ENCODE measurements at places on chromosomes 6 and 20.

GRCh38 chr6:110589865-110590513 is 113.6 kb upstream of the SLC22A16 start:
- H3K27me3 ChIP-seq: no peaks in the 10 kb centered on the region
- peaks cover 2% of the 10 kb centered on the region for H3K36me3 ChIP-seq

DNA sequence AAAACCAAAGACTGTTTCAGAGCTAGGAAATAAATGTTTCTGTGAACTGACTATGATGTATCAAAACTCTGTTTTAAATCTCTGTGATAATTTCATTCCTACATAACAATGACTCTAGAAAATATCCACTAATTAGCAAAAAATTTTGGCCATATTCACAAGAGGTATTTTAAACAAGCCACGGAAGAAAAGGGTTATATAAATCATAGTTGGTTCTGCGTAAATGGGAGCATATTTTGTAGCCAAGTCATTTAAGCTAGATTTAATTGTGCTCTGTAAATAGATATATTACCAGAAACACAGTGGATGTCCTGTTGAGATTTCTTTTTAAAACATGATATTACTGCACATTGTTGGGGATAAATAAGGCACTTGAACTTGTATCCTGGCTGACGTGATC is 416.5 kb upstream of the PLCB4 start:
- H3K27ac ChIP-seq: no peak overlapping the region
- H3K4me3 ChIP-seq: no peak overlapping the region
- no peak for DNase-seq
- no peaks in the 10 kb centered on the region for H3K36me3 ChIP-seq

DNA sequence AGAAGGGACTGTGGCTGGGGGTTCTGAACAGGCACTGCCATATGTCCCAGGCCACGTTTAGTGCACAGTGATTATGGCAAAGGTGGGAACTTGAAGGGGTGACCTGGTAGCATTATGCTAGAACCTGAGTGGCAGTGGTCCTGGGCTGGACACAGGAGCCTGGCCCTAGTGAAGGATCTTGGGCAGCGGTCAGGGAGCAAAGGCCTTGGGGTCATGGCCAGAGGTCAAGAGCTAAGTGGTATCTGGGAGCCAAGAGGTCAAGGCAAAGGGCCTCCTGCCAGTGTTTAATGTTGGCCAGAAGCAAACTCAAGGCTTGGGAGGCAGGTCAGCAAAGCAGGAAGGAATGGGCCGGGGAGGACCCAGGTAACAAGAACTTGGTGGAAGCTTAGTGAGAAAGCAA is 254.5 kb downstream of the CDH26 start:
- H3K4me3 ChIP-seq: no peak overlapping the region
- H3K36me3 ChIP-seq: no peaks in the 10 kb centered on the region
- H3K27ac ChIP-seq: no peak overlapping the region

- no peak overlapping the region for H3K4me3 ChIP-seq
- DNase-seq: no peak
- peaks cover 11% of the 10 kb centered on the region for H3K4me1 ChIP-seq
- H3K36me3 ChIP-seq: no peaks in the 10 kb centered on the region
- peak overlapping the region; percentile 8 for H3K27ac ChIP-seq
These were observed 109.3 kb downstream of the GPX5 start for GRCh38 chr6:28634761-28635546.

DNA sequence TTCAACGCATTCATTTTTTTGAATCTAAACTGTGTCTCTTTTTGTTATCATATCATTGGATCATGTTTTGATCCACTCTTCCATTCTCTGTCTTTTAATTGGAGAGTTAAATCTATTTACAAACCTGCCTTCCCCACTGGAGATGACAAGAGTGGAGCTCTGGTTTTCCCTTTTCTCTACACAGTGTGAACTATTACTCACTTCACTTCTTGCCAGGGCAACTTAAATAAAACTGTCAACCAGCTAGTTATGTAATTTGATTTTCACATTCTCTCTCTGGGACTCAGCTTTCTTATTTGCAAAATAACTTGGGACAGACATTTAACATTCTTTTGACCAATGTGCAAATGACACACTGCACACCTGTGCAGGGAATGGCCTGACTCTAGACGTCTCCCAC is 230.8 kb upstream of the CST7 start:
- no peaks in the 10 kb centered on the region for H3K4me1 ChIP-seq
- H3K27ac ChIP-seq: no peak overlapping the region
- peaks cover 3% of the 10 kb centered on the region for H3K36me3 ChIP-seq
- no peak overlapping the region for H3K4me3 ChIP-seq

GRCh38 chr20:1209447-1210387 is 6.5 kb downstream of the C20orf202 start:
- DNase-seq: no peak
- no peak overlapping the region for H3K27ac ChIP-seq
- no peak overlapping the region for H3K4me3 ChIP-seq
- peaks cover 26% of the 10 kb centered on the region for H3K27me3 ChIP-seq
- peaks cover 4% of the 10 kb centered on the region for H3K4me1 ChIP-seq

- no peaks in the 10 kb centered on the region for H3K27me3 ChIP-seq
- DNase-seq: no peak
- peak overlapping the region; percentile 99 for H3K4me3 ChIP-seq
- peak overlapping the region; percentile 94 for H3K27ac ChIP-seq
- peaks cover 55% of the 10 kb centered on the region for H3K36me3 ChIP-seq
These were observed 2.4 kb downstream of the LTB start for GRCh38 chr6:31579546-31580437.

DNA sequence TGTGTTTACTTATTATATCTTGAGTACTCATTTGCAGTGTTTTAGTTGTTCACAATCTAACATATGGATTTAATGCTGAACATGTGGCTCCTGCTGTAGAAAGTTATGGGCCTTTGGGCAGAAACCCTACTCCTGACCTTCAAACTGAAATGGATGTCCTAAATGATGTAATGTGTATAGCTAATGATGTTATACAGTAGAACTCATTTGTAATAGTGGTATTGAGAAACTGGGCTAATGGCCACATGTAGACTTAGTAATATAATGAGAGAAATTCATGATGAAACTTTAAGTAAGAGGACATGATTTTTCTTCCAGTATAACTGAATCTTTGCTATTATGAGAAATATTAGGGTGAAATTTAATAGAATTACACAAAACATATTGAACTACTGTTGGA is 121.3 kb upstream of the PTPRK start:
- H3K4me1 ChIP-seq: no peaks in the 10 kb centered on the region
- H3K27ac ChIP-seq: no peak overlapping the region
- H3K36me3 ChIP-seq: no peaks in the 10 kb centered on the region
- H3K27me3 ChIP-seq: no peaks in the 10 kb centered on the region
- H3K4me3 ChIP-seq: no peak overlapping the region

GRCh38 chr6:30985490-30985889 is 2.0 kb downstream of the MUC21 start:
- H3K36me3 ChIP-seq: no peaks in the 10 kb centered on the region
- H3K4me3 ChIP-seq: no peak overlapping the region
- H3K27me3 ChIP-seq: peaks cover 33% of the 10 kb centered on the region
- H3K4me1 ChIP-seq: peaks cover 5% of the 10 kb centered on the region
- DNase-seq: no peak
- H3K27ac ChIP-seq: no peak overlapping the region

DNA sequence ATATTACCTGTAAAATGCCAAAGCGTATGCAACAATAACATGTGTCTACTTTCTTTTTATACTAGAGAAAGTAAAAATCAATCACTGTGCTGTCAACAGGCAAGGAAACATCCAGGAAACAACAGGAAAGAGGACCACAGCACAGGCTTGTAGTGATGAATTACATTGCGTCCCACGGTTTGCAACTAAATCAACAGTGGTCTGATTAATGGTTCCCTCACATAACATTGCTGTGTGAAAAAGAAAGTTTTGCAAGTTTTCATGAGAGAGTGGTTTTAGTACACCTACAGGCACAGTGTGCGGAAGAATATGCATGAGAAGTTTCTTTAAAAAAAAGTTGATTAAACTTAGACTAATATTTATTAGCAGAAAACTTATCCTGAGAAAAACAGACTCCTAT is 329.5 kb upstream of the HSF2 start:
- no peaks in the 10 kb centered on the region for H3K4me1 ChIP-seq
- DNase-seq: no peak
- H3K36me3 ChIP-seq: no peaks in the 10 kb centered on the region
- H3K27ac ChIP-seq: no peak overlapping the region

- H3K27me3 ChIP-seq: no peaks in the 10 kb centered on the region
- H3K4me3 ChIP-seq: peak within 1 kb of the TSS; percentile 87
- H3K27ac ChIP-seq: peak within 1 kb of the TSS; percentile 74
- H3K4me1 ChIP-seq: peaks cover 53% of the 10 kb centered on the region
- peaks cover 9% of the 10 kb centered on the region for H3K36me3 ChIP-seq
These were observed at the start of gene ADA for GRCh38 chr20:44651684-44652423. Gene ADA (minus strand): TSS chr20:44651699. CDS start chr20:44651607, 92 bp downstream.

GRCh38 chr6:41451515-41452163 is 94.5 kb upstream of the FOXP4 start:
- no peaks in the 10 kb centered on the region for H3K27me3 ChIP-seq
- no peak for DNase-seq
- no peaks in the 10 kb centered on the region for H3K4me1 ChIP-seq
- H3K36me3 ChIP-seq: no peaks in the 10 kb centered on the region
- no peak overlapping the region for H3K4me3 ChIP-seq

- H3K36me3 ChIP-seq: no peaks in the 10 kb centered on the region
- no peak for DNase-seq
- peaks cover 6% of the 10 kb centered on the region for H3K27me3 ChIP-seq
- H3K27ac ChIP-seq: no peak overlapping the region
These were observed 209.4 kb upstream of the LRFN2 start for GRCh38 chr6:40796260-40797221.

DNA sequence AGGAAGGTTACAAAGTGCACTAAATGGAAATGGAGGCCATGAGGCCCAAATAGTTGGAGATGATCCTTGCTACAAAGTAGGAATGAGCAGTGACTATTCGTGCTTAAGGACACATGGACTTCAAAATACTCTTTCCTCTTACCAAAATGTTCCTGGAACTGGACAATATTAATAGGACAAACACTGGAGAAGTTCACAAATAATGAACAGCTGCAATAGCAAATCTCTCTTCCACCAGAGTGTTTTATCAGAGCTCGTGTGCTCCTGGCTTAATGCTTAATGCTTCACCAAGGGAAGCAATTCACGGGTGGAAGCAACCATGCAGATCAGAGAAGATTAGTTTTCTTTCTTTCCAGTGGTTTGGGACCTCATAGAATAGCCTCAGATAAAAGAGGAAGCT is 435.4 kb downstream of the BCKDHB start:
- peaks cover 2% of the 10 kb centered on the region for H3K27me3 ChIP-seq
- no peaks in the 10 kb centered on the region for H3K36me3 ChIP-seq
- H3K4me3 ChIP-seq: no peak overlapping the region

DNA sequence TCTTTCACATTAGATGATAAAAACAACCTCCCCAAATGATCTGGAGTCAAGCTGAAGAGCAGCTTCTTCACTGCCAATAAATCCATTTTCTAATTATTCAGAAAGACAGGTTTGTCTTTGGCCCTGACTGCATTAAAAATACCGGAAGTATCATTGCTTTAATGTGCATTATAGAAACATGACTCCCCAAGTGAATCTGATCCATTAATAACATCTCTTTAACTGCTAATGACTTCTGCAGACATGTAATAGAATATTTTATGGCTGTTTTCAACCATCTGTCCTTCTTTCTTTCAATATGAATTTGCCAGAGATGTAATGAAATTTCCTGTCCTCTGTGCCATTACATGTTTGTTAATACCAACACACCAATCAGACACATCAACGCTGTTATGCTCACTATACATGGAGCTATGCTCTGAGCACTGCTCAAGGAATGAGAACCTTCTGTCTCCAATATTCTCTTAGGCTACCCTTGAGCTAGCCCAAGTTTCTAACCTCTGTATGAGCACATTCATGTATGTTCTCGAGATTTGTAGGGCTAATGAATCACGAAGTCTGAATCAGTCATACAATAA is 87.8 kb downstream of the LYRM4 start:
- DNase-seq: no peak
- H3K4me1 ChIP-seq: peaks cover 29% of the 10 kb centered on the region
- H3K36me3 ChIP-seq: no peaks in the 10 kb centered on the region
- no peak overlapping the region for H3K4me3 ChIP-seq

- H3K36me3 ChIP-seq: peaks cover 4% of the 10 kb centered on the region
- no peak overlapping the region for H3K4me3 ChIP-seq
- H3K27ac ChIP-seq: no peak overlapping the region
- no peaks in the 10 kb centered on the region for H3K27me3 ChIP-seq
- H3K4me1 ChIP-seq: no peaks in the 10 kb centered on the region
These were observed 31.5 kb upstream of the FKBP1A start for GRCh38 chr20:1424336-1424735.

- H3K36me3 ChIP-seq: no peaks in the 10 kb centered on the region
- H3K4me1 ChIP-seq: peaks cover 10% of the 10 kb centered on the region
- H3K4me3 ChIP-seq: no peak overlapping the region
- H3K27me3 ChIP-seq: peaks cover 47% of the 10 kb centered on the region
These were observed 3.5 kb upstream of the HLA-G start for GRCh38 chr6:29824144-29824543.

GRCh38 chr6:121522265-121522664 is 86.8 kb downstream of the GJA1 start:
- H3K27ac ChIP-seq: no peak overlapping the region
- no peaks in the 10 kb centered on the region for H3K36me3 ChIP-seq
- no peaks in the 10 kb centered on the region for H3K4me1 ChIP-seq
- no peaks in the 10 kb centered on the region for H3K27me3 ChIP-seq

DNA sequence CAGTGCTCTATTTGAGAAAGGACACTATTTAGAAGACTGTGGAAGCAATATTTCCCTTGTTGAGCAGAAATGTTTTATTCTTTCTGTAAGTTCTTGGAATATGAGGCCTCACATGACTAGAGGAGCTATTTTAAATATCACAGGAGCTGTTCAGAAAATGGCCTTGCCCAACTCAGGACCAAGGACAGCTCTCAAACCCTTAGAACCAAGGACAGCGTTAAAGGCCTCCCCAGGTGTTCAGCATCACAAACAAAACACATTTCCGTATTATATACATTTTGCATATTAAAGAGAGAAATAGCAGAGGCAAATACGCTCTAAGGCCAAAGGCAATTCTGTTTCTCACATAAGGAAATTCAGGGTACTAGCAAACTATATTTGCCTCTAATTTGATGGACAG is 631.4 kb downstream of the CDH26 start:
- H3K36me3 ChIP-seq: no peaks in the 10 kb centered on the region
- no peak overlapping the region for H3K27ac ChIP-seq
- no peak overlapping the region for H3K4me3 ChIP-seq
- H3K4me1 ChIP-seq: no peaks in the 10 kb centered on the region

- no peaks in the 10 kb centered on the region for H3K4me1 ChIP-seq
- H3K27ac ChIP-seq: no peak overlapping the region
These were observed 17.1 kb downstream of the KIF6 start for GRCh38 chr6:39707962-39708683.

DNA sequence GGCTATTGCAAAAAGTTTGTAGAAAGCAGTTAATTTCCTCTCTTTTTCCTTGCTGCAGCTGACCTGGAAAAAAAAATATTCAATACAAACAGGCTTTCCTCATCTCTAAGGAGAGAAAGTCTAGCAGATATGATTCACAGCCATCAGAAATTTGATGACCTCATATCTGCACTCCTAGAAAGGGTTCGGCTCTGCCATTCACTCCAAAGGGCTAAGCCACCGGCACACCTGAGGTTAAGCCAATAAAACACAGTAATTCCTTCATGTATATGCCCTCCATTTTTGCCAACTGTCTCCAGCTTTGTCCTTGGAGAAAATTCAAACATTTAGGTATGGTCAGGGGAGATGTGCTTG is 18.7 kb upstream of the LY86 start:
- H3K4me3 ChIP-seq: no peak overlapping the region
- H3K27me3 ChIP-seq: no peaks in the 10 kb centered on the region
- DNase-seq: no peak
- no peak overlapping the region for H3K27ac ChIP-seq

Measured in activated B cell treated with CpG ODN at 0.5 μM for 24 hours (primary cell).